ENCODE measurements at places on chromosomes 11 and 22.

DNA sequence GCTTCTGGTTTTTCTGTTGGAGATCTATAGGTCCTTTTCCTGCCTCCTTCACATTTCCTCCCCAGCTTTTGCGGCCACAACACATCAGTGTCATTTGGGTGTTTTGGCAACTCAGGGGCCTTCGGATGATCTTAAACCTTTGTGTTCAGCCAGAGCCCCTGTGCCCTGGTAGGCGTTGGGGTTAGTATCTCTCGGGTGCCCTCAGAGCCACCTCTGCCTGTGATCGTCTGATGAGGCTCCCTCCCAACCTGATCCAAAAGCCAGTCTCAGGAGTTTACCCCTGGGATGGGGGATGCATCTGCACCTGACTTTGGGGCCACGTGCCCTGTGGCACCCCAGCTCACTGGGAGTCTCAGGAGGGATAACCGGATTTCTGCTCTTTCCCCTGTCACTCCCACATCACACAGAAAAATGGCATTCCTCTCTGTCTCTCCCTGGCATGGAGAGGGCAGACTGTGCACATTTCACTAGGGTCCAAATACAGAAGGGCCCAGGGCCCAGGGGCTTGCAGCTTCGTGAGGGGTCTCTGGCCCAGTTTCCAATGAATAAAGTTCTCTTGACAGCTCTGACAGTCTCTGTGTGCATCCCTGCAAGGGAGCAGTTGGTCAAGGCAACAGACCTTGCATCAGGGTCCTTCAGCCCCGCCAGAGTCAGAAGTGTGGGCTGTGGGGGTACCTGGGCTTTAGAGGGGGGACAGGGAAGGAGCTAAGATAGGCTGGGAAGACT lies 2.6 kb downstream of the RNF26 start:
- peaks cover 28% of the 10 kb centered on the region for H3K27me3 ChIP-seq
- peaks cover 12% of the 10 kb centered on the region for H3K36me3 ChIP-seq
- DNase-seq = no peak
- H3K27ac ChIP-seq = no peak overlapping the region
- no peak overlapping the region for H3K4me3 ChIP-seq

GRCh38 chr22:50423956-50424355 lies 50.9 kb downstream of the SBF1 start:
- H3K4me3 ChIP-seq = no peak overlapping the region
- no peak for DNase-seq
- H3K4me1 ChIP-seq = no peaks in the 10 kb centered on the region
- peaks cover 8% of the 10 kb centered on the region for H3K36me3 ChIP-seq
- no peaks in the 10 kb centered on the region for H3K27me3 ChIP-seq

- no peak overlapping the region for H3K27ac ChIP-seq
- no peak overlapping the region for H3K4me3 ChIP-seq
- H3K4me1 ChIP-seq = peaks cover 11% of the 10 kb centered on the region
- H3K27me3 ChIP-seq = no peaks in the 10 kb centered on the region
- no peaks in the 10 kb centered on the region for H3K36me3 ChIP-seq
Measured at GRCh38 chr11:64415286-64415685, 56.3 kb downstream of the RPS6KA4 start.

DNA sequence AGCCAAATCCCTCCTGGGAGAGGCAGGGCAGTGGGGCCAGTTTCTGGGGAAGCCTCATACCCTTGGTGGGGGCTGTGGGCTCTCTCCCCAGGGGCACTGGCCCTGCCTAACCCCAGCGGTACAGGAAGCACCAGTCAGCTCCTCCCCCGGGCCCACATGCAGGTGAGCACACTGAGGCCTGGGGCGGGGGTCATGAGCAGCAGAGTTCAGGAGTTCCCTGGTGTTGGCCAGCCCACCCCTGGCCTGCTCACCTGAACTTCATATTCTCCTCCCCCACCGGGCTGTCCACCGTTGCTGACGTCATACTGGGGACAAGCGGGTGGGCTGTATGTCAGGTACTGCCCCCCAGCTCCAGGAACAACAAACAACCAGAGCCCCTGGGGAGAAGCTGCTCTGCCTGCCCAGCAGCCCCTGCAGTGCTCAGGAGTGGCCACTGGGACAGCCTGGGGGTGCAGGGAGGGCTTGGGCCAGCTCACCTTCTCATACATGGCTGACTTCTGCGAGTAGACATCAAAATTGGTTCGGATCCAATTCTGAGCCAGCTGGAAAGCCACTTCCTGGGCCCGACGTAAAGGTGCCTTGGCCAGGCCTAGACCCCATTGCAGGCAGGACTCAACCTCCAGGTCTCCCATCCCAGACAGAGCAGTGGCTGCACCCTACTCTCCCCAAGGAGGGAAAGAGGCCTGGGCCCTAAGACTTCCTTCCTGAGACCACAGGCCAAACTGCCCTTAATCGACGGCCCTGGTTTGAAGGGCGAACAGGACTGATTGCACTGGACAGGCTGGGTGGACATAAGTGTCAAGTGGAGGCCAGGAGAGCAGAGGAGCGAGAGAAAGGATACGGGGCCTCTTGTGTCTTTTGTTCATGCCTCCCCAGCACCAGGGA lies 20.8 kb downstream of the TREH start:
- DNase-seq = peak; percentile 15
- H3K4me3 ChIP-seq = no peak overlapping the region
- H3K27me3 ChIP-seq = no peaks in the 10 kb centered on the region

GRCh38 chr22:49662681-49663080 lies 165.0 kb downstream of the BRD1 start:
- H3K27me3 ChIP-seq = no peaks in the 10 kb centered on the region
- DNase-seq = no peak
- H3K36me3 ChIP-seq = no peaks in the 10 kb centered on the region
- H3K27ac ChIP-seq = no peak overlapping the region

DNA sequence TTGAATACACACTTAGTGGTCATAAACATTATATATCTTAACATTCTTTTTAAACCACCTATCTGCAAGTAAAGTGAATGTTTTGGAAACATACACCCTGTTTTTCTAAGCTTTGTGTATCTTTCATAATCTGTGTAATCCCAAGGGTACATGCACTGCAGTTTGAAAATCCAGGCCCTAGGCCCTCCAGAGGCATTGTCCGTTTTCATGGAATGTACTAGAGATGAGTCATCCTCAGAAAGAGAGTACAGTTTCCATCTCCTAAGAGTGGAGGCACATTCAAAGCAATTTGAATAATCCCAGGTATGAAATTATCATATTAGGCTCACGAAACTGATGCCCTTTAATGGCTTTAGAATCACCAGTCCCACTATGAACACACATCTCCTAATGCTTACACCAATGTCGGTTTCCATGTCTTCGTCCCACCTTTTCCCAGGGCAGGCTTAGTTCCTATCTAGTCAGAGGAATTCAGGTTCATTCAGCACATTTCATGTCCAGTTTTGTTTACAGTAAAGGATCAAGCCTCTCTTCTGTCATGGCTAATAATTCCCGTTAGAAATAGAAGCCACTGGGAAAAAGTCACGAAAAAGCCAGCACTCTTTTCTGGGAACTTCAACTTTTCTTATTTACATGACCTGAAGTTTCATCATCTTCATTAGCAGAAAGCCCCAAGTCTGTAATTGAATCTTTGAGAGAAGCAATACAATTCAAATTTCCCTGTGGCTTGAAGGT lies 39.5 kb upstream of the CD44 start:
- H3K4me1 ChIP-seq = peaks cover 20% of the 10 kb centered on the region
- no peak overlapping the region for H3K4me3 ChIP-seq
- no peak for DNase-seq
- H3K27me3 ChIP-seq = no peaks in the 10 kb centered on the region
- no peak overlapping the region for H3K27ac ChIP-seq

GRCh38 chr22:39522567-39523300 lies 2.4 kb downstream of the ATF4 start:
- H3K36me3 ChIP-seq = peaks cover 61% of the 10 kb centered on the region
- H3K4me1 ChIP-seq = peaks cover 63% of the 10 kb centered on the region
- DNase-seq = no peak
- H3K27ac ChIP-seq = peak overlapping the region; percentile 96
- H3K27me3 ChIP-seq = peaks cover 10% of the 10 kb centered on the region

GRCh38 chr11:35407041-35407440 lies 12.3 kb downstream of the SLC1A2 start:
- no peak overlapping the region for H3K27ac ChIP-seq
- no peaks in the 10 kb centered on the region for H3K36me3 ChIP-seq
- no peak for DNase-seq
- no peak overlapping the region for H3K4me3 ChIP-seq
- H3K4me1 ChIP-seq = no peaks in the 10 kb centered on the region
- H3K27me3 ChIP-seq = peaks cover 23% of the 10 kb centered on the region

DNA sequence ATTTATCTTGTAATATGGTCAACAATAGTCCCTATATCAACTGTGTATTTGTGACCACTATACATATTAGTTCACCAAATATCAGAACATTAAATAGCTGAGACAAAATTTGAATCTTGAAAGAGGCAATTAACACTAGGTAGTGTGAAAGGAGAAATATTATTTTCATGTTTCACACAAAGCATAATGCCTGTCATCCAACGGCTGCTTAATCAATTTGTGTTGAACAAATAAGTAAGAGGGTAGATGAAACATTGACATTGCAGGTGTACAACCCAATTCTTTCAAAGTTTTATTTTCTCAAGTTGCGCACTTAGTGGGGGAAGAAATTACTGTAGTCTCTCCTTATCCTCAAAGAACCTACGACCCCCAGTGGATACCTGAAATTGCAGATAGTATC lies 3.4 kb upstream of the OR8I2 start:
- no peaks in the 10 kb centered on the region for H3K4me1 ChIP-seq
- H3K27me3 ChIP-seq = no peaks in the 10 kb centered on the region
- no peaks in the 10 kb centered on the region for H3K36me3 ChIP-seq
- H3K4me3 ChIP-seq = no peak overlapping the region

GRCh38 chr11:95095858-95096587 lies 6.4 kb downstream of the ENDOD1 start:
- H3K27ac ChIP-seq = peak overlapping the region; percentile 73
- peaks cover 48% of the 10 kb centered on the region for H3K36me3 ChIP-seq

DNA sequence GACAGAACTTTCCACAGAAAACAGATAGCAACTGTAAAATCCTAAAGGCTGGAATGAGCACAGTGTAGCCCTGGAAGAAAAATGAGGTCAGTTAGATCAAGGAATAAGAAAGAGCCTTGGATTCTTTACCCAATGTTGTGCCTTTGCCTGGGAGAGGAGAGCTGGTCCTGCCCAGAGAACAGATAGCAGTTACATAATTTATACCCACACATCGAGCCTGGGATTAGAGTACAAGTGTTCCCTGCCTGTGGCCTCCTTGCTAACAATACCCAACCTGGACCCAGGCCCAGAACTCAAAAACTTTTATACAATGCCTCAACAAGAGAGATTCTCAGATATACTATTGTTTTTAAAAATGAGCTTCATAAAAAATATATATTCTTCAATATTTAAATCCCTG lies 1998.4 kb downstream of the LRRC4C start:
- no peak overlapping the region for H3K27ac ChIP-seq
- H3K27me3 ChIP-seq = no peaks in the 10 kb centered on the region

GRCh38 chr11:96194581-96195374 lies 148.2 kb downstream of the MAML2 start:
- DNase-seq = no peak
- H3K27ac ChIP-seq = peak overlapping the region; percentile 86
- peak overlapping the region; percentile 35 for H3K4me3 ChIP-seq
- H3K36me3 ChIP-seq = peaks cover 62% of the 10 kb centered on the region
- H3K27me3 ChIP-seq = no peaks in the 10 kb centered on the region
- peaks cover 80% of the 10 kb centered on the region for H3K4me1 ChIP-seq

GRCh38 chr11:82559609-82560008 lies 174.1 kb downstream of the FAM181B start:
- DNase-seq = no peak
- no peak overlapping the region for H3K27ac ChIP-seq
- no peak overlapping the region for H3K4me3 ChIP-seq
- no peaks in the 10 kb centered on the region for H3K36me3 ChIP-seq
- H3K27me3 ChIP-seq = no peaks in the 10 kb centered on the region

GRCh38 chr11:43987384-43988039 lies 45.1 kb downstream of the C11orf96 start:
- no peak overlapping the region for H3K4me3 ChIP-seq
- H3K36me3 ChIP-seq = no peaks in the 10 kb centered on the region
- H3K4me1 ChIP-seq = peaks cover under 1% of the 10 kb centered on the region
- peaks cover 32% of the 10 kb centered on the region for H3K27me3 ChIP-seq
- no peak overlapping the region for H3K27ac ChIP-seq

DNA sequence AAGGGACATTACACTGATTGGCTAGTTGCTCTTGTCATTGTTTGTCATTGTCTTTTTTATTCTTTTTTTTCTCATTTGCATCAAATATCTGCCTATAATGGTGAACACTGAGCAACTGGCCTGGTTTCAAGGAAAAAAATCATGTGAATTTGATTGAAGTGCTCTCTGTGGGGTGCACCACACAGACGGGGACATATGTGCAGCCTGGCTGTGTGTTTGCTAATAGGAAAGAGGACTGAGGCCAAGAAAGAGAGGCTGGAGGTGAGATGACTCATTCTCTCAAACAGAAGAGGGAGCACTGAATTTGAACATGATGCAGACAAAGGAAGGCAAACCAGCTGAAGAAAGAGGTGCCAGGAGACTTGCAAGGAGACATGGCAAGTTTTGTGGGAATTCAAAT lies 684.9 kb upstream of the CCDC90B start:
- no peaks in the 10 kb centered on the region for H3K36me3 ChIP-seq
- no peak overlapping the region for H3K4me3 ChIP-seq
- no peaks in the 10 kb centered on the region for H3K4me1 ChIP-seq
- no peak for DNase-seq
- H3K27ac ChIP-seq = no peak overlapping the region

DNA sequence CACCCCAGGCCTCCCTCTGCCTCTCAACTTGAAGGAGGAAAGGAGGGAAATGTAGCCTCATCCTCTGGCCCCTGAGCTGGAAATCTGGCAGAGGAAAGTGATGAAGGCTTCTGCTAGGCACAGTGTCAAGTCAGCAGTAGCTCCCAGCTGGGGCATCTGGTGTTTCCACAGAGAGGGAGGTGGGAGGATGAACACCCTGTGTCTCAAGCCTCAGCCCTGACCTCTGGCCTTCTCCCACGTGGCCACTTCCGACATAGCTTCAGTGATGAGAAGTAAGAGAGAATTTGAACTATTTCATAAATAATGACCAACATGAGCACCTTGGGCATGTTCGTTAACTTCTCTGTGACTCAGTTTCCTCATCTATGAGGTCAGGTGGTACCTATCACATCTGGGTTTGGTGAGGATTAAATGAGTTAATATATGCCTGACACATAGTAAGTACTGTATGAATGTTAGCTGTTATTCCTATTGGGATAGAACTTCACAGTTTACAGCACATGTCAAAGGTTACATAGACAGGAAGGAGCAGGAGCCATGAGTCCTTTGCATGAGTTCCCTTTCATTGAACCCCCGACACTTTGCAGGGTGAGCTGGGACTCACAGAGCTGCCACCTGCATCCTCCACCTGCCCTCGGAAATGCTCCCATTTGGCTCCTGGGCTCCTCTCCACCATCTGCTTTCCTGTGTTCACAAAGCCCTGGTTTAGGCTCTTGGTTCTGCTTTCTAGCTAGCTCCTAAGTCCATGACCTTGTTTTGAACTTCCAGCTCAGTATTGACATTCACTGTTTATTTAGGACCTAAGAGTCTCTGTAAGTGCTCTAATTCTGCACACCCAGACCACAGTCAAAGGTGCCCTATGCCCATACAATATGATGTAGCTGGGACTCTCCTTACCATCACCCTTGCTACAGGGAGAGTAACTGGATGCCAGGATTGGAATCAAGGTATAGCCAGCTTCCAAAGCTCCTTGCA lies 61.7 kb downstream of the CSNK2A3 start:
- H3K4me3 ChIP-seq = no peak overlapping the region
- H3K27me3 ChIP-seq = peaks cover 10% of the 10 kb centered on the region
- no peak for DNase-seq
- no peaks in the 10 kb centered on the region for H3K36me3 ChIP-seq

- H3K4me3 ChIP-seq = no peak overlapping the region
- no peak for DNase-seq
- H3K27me3 ChIP-seq = no peaks in the 10 kb centered on the region
- H3K4me1 ChIP-seq = peaks cover 7% of the 10 kb centered on the region
Measured at GRCh38 chr11:8830641-8831040, 80.3 kb upstream of the AKIP1 start.

Data from activated naive CD8-positive, alpha-beta T cell treated with anti-CD3 and anti-CD28 coated beads for 36 hours (primary cell).